Uterus (tissue), 4 donors: ENCODE measurements at places on chromosomes 11 and 22.

DNA sequence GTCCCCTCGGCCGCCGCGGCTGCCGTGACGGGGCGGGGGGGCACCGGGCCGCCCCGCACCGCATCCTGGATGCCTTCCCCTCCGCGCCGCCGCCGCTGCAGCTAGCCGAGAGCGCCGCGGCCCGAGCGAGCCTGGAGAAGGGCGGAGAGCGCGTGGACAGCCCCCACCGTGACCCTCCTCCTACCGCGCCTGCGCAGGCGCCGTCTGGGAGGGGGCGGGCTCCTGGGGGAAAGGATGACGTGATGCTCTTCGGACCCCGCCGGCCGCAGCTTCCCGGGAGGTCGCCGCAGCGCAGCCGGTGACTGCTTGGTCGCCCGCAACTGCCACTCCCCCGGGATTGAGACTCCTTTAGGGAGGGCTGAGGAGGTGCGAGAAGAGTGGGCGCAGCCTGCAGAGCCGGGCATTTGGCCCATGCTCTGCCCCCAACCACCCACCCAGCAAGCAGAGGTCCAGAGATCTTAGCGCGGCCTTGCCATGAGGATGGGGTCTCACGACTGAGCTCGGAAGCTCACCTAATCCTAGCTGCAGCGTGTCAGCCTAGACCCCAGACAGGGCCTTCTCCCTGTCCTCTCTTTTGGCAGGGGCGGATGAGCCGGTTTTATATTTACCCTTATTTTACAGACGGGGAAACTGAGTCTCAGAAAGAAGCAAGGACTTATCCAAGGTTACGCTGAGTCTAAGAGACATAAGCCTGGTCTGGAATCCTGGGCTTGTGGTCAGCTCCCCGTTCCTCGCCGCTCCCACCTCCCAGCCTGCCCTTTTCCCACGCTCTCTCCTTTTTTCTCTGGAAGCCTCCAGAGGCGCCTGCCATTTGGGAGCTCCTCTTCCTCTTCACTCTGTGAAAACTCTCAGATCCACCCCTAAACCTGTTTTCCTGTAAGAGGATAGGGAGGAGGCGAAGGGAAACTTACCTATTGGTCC is at the start of gene DENND5A:
Gene DENND5A, minus strand, starts transcription at position 140 of the 921 bp plus-strand sequence. CDS start 281 bp downstream, outside the sequence.
- DNase-seq, result peak; percentile 88

- DNase-seq, result no peak
Measured at GRCh38 chr11:35933320-35933871, 10.5 kb upstream of the LDLRAD3 start.

DNA sequence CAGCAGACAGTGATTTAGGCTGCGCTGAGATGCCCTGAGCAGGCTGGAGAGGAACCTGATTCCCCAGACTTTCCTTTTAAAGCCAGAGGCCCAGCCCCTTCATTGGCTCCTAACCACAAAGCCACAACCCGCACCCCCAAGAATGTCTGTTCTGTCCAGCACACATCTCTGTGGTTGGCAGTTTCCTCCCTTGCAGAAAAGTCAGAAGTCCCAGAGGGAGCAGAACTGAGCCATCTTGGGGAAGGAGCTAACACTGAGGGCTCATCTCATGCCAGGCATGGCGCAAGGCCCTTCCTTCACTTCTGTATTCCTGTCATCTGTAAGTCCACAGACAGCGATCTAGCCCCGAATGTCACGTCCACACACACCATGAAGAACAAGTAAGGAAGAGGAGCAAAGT is 97.1 kb upstream of the SYT13 start:
- no peak for DNase-seq

GRCh38 chr11:3959015-3959902 is 103.8 kb downstream of the STIM1 start:
- no peak for DNase-seq

DNA sequence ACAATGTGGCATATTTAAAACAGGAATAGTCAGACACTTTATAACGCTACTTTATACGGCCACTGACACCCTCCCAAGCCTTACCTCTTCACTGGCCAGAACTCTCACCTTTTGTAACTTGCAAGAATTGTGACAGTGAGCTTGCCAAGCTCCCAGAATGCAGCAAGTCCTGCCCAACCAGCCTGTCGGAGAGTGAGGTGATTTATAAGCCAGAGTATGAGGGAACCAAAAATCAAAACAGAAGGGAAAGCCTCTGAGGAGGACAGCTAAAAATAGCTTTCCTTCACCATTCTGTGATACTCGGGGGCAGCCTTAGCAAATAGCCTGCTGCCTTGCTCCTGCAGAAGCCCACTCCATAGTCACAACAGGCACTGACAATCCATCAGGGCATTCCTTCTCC is 229.7 kb downstream of the FAM76B start:
- DNase-seq, result peak; percentile 33

DNA sequence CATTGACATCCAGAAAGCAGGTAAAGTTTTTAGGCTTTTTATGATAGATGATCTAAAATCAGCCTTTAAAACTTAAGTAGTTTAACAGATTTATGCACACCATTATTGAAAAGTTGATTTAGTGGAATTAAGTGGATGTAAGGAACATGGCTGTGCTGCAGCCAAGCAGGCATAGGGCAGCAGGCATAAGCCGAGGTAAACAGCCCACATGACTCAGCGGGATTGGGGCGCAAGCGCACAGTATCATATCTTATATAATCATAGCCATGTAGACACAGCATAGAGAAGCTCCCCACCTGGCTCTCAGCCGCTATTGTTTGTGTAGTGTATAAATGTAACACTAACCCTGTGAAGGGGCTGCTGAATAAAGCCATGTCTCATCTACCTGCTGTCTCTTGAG is 157.5 kb downstream of the WNT11 start:
- DNase-seq, result no peak

DNA sequence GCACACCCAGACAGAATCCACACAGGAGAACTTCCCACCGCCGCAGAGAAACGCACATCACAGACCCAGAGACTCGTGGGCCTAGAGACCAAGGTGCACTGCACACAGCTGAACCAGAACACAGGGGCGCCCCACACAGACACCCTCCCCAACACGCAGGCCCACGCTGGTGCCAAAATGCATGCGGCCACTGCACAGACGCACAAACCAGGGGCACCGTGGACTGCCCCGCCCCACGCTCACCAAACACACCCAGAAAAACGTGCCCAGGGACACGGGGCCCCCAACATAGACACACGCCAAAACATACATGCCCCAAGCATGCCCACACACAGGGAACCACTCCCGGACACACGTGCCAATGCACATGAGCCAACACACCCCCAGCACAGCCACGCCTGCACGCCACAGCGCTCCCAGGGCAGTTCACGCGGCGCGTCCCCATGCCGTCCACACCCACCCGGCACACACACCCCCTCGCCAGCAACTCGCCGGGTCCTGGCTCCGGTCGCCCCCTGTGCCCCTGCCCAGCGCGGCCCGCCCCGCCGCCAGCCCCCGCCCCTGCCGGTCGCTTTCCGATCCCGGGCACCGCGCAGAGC is 7.8 kb downstream of the ELFN2 start:
- DNase-seq, result no peak

GRCh38 chr22:30393322-30393680 is 3.5 kb upstream of the SEC14L2 start:
- DNase-seq, result no peak

GRCh38 chr11:83751041-83751440 is 464.9 kb upstream of the CCDC90B start:
- no peak for DNase-seq

- no peak for DNase-seq
Measured at GRCh38 chr11:122559734-122560382, 95.7 kb upstream of the UBASH3B start.

GRCh38 chr11:130160498-130161155 is 1.0 kb downstream of the ST14 start:
- no peak for DNase-seq

DNA sequence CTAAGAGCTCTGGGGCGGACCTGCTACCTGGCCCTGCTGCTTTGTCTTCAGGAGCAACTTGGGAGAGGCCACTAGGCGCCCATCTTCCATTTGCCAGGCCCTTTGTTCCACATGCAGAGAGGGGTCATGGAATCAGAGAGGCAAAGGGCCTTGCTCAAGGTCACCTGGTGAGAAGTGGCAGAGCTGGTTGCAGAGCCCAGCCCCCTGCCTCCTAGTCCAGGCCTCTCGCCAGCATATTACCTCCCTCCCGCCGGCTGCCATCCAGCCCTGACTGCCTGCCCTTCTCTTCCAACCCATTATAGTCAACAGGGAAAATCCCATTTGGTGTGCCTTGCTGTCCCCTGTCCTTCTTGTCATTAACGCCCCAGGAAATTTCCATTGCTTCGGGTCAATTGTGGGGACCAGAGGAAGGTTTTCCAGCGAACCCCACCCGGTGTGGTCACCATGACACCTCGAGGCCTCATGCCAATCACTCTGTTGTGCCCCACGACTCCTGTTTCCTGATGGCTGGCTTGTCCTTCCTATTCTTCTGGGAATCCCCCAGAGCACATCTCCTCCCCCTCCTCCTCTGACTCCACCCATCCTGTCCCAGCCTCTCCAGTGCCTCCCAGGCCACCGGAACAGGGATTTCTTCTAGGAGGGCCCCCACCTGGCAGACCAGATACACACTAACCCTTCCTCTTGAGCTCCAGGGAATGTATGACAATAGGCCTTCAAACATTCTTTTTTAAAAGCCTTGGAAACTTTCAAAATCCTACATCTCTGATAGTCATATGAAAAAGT is 77.0 kb downstream of the NECTIN1 start:
- DNase-seq, result no peak

DNA sequence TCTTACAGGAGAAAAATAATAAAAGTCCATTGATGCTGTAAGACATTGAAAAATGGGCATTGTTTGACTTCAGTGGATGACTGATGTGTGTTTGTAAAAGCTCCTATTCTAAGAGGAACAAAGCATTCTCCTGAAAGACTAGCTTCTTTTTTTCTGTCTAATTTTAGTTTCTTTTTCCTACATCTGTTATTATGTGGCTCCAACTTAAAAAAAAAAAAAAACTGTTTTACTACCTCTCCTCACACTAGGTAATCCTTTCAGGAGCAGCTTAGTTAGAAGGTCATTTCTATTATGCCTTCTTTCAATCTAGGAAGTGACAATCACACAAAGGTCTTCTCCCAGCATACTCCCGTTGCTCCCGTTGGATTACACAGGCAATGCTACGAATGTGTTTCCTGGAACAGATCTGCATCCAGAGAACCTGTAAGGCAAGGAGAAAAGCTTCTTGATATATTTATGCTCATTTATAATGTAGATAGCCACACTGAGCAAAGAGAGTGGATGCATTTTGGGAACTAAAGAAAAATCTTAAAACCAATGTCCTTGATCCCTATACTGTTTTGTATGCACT is 595.1 kb upstream of the CCDC179 start:
- no peak for DNase-seq

GRCh38 chr11:42770444-42771065 is 541.2 kb upstream of the API5 start:
- no peak for DNase-seq

- DNase-seq, result no peak
Measured at GRCh38 chr22:46239261-46240048, 10.6 kb downstream of the CDPF1 start.

DNA sequence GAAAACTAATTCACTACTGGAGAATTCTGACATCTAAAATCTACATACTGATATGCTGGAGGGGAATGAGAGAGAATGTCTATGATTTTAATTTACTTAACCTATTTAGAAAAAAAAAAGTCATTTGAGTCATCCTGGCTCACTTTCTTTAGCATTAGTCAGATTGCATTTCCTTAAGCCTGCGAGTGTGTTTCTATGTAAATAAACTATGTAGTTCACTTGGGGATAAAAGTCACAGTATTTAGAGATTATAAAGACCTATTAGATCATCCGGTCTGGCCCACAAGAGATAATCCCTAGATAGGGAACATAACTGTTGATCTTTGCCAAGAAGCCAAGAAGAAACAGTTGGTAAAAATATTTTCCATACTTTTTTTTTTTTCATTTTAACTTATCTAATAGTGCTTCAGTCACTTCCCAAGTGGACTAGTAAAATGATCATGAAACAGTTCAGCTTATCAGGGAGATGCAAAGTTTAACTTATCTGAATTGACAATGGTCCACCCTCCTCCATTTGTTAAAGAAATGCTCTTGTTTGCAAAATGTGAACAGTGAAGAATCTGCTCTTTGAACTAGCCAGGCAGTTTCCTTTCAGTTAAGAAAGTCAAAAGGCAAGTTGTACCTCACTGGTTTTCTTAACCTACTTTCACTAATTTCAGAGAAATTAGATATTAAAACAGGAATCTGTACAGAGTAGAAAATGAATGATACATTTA is 21.2 kb upstream of the BLID start:
- no peak for DNase-seq
